Kidney (tissue), 22 donors: ENCODE measurements at places on chromosomes 12 and 14.

DNA sequence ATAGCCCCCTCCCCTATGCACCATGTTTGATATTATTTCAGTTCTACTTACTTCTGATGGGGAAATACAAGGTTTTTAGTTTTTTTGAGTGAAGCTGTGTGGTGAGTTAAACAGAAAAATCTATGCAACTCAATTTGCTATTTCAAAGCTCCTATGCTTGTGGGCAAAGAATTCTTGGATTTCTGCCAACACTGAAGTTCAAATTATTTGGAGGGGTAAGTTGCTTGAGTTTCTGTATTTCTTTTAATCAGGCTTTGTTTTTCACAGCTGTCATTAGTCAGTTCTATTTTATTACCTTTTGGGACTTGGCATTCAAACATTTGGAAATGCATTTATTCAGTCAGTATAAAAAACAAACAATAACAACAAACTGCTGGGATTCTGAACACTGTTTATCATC lies 407.5 kb upstream of the MGAT4C start:
- H3K36me3 ChIP-seq = no peaks in the 10 kb centered on the region
- H3K27me3 ChIP-seq = no peaks in the 10 kb centered on the region
- H3K27ac ChIP-seq = no peak overlapping the region
- H3K4me1 ChIP-seq = no peaks in the 10 kb centered on the region

DNA sequence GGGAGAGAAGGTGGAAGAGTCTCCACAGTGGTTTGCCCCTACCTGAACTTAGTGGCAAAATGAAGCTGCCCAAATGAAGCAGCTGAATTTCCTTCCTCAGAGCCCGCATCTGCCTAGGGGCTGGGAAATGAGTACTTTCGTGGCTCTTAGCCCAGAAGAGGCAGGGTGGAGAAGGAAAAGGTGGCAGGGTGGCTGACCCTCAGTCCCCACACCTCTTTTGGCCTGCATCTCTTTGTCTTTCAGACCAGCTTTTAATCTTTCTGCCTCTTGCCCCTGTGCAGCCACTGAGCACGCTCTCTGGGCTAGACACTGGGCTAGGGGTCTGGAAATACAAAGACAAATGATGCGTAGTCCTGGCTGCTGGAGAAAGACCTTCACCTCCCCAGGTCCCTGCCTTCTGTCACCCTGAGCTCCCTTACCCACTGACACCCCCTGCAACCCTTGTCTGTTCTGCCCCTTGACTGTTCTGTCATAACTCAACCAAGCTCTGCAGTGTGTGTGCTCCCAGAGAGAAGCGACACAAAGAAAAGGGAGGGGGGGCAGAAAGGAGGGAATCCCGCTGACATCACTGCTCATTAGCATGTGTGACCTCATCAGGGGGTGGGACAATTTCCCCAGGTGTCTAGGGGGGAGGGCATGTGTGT lies 371 bp upstream of the REM2 start:
- H3K27me3 ChIP-seq = no peaks in the 10 kb centered on the region
- DNase-seq = peak; percentile 95
- H3K36me3 ChIP-seq = peaks cover 11% of the 10 kb centered on the region
- no peak overlapping the region for H3K27ac ChIP-seq
- no peak overlapping the region for H3K4me3 ChIP-seq

DNA sequence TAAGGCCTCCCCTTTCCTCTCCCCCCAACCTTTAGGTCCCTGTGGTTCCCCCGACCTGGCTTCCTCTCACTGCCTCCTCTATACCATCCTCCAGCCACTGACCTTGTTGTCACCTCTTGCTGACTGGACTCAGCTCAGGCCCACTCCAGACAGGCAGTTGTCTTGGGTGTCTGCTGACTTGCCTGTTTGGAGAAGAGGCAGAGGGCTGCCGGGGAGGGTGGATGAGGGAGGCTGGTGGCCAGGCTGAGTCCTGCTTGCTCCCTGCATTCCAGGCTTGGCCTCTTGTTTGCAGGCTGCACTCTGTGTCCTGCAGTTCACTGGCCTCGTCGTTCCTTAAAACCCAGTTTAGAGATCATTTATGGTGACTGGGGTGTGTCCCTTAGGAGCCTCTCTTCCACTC lies 31.0 kb upstream of the RD3L start:
- H3K4me3 ChIP-seq = no peak overlapping the region
- no peaks in the 10 kb centered on the region for H3K27me3 ChIP-seq
- no peaks in the 10 kb centered on the region for H3K4me1 ChIP-seq
- no peak for DNase-seq

GRCh38 chr14:20632831-20633691 lies 8.4 kb downstream of the OR6S1 start:
- H3K27ac ChIP-seq = no peak overlapping the region
- H3K4me1 ChIP-seq = peaks cover 11% of the 10 kb centered on the region
- H3K27me3 ChIP-seq = peaks cover 45% of the 10 kb centered on the region
- DNase-seq = peak; percentile 62
- no peaks in the 10 kb centered on the region for H3K36me3 ChIP-seq

- H3K27ac ChIP-seq = no peak overlapping the region
- no peak overlapping the region for H3K4me3 ChIP-seq
- H3K4me1 ChIP-seq = no peaks in the 10 kb centered on the region
- no peak for DNase-seq
- H3K36me3 ChIP-seq = no peaks in the 10 kb centered on the region
Observed at GRCh38 chr12:64385468-64385867, 5.1 kb downstream of the C12orf56 start.

DNA sequence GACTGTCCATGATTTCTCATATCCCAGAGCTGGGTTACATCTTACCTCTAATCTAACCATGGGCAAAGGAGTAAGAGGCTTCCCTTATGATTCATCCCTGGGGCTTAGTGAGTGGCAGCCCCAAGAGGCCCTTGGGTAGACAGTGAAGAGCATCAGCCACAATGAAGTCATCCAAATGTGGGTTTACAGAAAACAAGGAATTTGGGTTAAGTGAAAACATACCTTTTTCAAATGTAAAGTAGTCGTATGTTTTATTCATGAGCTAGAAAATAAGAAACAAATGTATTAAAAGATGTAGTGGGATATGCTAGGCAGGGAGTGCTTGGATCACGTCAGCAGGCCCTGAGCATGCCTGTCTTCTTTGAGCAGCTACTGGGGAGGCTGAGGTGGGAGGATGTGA lies 54.0 kb upstream of the ELK3 start:
- H3K36me3 ChIP-seq = no peaks in the 10 kb centered on the region
- no peaks in the 10 kb centered on the region for H3K27me3 ChIP-seq
- no peaks in the 10 kb centered on the region for H3K4me1 ChIP-seq
- no peak for DNase-seq

DNA sequence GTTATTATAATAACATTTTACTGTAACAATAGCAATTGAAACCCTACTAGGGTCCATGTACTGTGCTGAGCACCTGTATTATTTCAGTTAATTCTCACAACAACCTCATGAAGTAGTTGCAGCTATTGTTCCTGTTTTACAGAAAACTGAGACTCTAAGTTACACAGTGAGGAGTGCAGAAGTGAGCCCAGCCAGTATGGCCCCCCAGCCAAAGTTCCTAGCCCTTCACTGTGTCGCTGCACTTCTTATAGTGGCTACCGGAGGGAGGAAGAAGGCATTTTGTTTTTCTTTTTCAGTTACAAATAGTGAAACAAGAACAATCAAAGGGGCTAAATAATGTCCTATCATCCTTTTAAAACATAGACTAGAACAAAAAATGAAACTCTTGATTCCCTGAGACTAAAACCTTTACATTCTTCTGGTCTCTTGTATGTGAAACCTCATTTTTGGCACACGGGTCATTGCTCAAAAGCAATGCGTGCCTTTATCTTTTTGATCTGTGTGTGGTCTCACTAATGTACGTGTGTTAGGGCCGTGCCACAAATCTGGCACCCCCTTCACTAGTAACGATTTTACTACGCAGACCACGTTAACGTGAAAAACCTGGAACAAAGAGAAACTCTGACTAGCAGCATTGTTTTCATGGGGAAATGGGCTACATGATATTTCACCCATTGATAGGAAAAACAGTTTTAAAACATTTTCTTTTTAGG lies 88.7 kb downstream of the LLPH start:
- H3K4me3 ChIP-seq = no peak overlapping the region
- DNase-seq = no peak
- H3K36me3 ChIP-seq = no peaks in the 10 kb centered on the region
- H3K4me1 ChIP-seq = no peaks in the 10 kb centered on the region
- no peak overlapping the region for H3K27ac ChIP-seq

GRCh38 chr14:93725002-93725582 lies 63.2 kb downstream of the PRIMA1 start:
- no peaks in the 10 kb centered on the region for H3K36me3 ChIP-seq
- no peak for DNase-seq
- no peaks in the 10 kb centered on the region for H3K4me1 ChIP-seq
- H3K27ac ChIP-seq = no peak overlapping the region

DNA sequence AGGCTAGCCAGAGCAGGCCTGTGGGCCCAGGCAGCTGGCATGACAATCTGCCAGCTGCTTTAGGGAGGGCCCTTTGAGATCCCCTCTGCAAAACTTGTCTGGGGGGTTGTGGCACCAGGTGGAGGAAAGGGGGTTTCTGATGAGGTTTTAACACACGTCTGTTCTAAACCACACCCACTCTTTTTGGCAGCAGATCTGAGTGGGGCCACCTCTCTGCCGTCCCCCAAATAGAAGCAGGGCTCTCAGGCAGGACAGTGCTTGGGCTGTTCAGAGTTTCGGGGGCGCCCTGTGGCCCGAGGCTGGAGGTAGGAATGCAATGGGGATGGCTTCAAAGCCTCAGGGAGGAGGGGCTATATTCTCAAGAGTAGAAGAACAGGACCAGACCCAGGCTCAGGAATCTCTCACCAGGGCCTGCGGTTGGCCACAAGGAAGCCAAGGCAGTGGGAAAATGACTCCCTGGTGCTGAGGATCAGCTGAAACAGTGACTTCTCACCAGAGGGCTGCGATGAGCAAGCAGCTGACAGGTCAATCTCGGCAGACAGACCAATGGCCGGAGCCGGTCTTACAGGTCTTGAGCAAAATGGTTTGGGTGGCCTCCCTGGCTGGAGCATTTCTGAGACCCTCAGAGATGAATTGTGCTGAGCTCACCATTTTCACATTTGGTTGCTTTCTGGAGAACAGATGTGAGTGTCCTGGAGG lies 1.5 kb upstream of the KRT5 start:
- no peak overlapping the region for H3K4me3 ChIP-seq
- DNase-seq = no peak
- H3K4me1 ChIP-seq = no peaks in the 10 kb centered on the region
- no peak overlapping the region for H3K27ac ChIP-seq
- H3K27me3 ChIP-seq = no peaks in the 10 kb centered on the region

DNA sequence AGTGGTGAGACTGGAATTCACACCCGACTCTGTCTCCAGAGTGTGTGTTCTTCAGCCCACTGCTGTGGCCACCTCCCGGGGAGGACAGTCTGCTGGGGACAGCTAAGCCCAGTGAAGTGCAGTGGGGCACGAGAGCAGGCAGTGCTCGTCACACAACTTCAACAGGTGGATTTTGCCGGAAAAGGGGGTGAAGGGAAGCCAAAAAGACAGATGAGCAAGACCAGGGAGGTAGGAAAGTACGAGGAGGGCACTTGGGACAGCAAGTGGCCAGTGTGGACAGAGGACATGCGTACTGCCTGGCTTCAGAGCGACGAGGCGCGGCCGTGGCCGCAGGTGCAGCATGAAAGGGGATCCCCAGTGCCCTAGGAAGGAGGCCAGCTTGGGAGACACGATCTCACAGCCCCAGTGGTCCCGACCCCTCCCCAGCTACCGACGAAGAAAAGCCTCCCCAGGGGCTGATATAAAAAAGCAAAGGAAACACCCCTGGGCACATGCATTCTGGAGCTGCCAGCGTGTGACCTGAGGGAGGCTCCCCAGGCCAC lies 96.1 kb downstream of the FBXL14 start:
- no peak overlapping the region for H3K4me3 ChIP-seq
- DNase-seq = no peak
- H3K27me3 ChIP-seq = no peaks in the 10 kb centered on the region
- no peaks in the 10 kb centered on the region for H3K36me3 ChIP-seq
- no peaks in the 10 kb centered on the region for H3K4me1 ChIP-seq

DNA sequence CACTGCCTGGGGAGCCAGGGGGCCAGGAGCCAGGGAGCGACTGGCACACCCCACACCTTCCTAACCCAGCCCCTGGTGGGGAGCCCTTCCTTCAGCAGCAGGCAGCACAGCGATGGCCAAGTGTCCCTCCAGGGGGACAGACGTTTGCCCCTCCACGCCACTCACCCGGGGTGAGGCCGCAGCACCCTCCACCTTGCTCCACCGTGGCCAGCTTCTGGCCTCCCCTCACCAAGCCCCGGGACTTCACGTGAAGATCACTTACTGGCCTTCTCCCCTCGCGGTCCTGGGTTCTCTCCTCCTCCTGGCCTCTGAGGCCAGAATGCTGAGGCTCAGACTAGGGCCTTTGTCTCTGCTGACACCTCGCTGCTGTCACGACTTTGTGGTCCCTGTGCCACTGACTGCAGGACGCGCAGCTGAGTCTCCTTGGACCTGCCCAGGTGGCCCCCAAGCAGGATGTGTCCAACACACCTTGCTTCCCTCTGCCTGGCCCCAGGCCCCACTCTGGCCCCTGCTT lies 3.5 kb upstream of the ASPG start:
- no peaks in the 10 kb centered on the region for H3K4me1 ChIP-seq
- H3K4me3 ChIP-seq = no peak overlapping the region
- H3K27me3 ChIP-seq = peaks cover 3% of the 10 kb centered on the region
- H3K36me3 ChIP-seq = no peaks in the 10 kb centered on the region
